Psoas muscle (tissue), 8 donors: ENCODE measurements at places on chromosomes 1 and 21. TPM values are rescaled to one million over a fixed set of nuclear protein-coding genes. Genes with fewer than 3 reads are reported as not detected.
A peak's percentile ranks its signal among the peaks of the same experiment; 100 is the strongest.

The OR2T11 gene
- not detected for polyA plus RNA-seq

DNA sequence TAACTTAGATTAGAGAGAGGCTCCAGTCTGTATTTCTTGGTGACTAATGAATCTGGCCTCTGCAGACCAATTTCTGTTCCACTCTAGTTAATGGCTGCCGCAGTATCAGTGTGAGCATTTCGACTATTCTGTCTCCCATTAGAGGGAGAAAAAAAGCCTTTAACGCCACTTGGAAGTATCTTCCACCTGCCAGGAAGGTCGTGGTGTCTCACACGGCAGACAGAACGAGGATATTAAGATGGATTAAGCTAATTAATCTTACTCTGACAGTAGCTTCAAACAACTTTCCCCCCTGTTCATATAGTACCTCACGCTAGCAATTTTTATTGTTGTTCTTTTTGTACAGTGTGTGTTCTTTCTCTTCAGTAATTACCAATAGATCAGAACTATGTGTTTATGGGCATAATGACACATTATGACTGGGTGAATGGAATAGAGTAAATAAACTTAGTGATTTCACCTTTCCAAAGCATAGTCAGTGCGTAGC is 153.8 kb downstream of the ADGRL2 start:
- DNase-seq, result no peak

- no peak for DNase-seq
Observed at GRCh38 chr1:34778381-34778780, 2.6 kb upstream of the GJB3 start.

The C1orf50 gene
- 6.2 TPM for polyA plus RNA-seq

GRCh38 chr1:227170361-227171166 is 147.7 kb downstream of the CDC42BPA start:
- DNase-seq, result no peak

DNA sequence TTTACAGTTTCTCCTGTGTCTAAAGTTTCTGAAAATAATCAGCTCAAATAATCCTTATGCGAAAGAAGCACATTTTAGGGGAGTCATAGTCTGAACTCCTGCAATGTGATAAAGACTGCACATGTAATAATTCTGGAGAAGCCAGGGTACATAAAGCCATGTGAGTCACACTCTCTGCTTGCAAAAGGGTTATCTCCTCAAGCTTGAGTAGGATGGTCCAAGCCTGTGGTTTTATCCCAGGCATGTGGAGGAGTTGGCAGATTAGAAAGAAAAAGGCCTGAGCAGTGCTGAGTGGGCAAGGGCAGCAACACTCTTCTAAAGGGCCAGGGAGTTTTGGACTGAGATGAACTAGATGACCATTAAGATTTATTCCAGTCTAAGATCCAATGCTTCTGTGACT is 220.4 kb downstream of the RHOU start:
- DNase-seq, result no peak

The RNF207 gene
- polyA plus RNA-seq, result 5.1 TPM

The ADGRL2 gene
- 5.1 TPM for polyA plus RNA-seq

- DNase-seq, result no peak
Observed at GRCh38 chr1:235632506-235633401, 16.8 kb downstream of the GNG4 start.

DNA sequence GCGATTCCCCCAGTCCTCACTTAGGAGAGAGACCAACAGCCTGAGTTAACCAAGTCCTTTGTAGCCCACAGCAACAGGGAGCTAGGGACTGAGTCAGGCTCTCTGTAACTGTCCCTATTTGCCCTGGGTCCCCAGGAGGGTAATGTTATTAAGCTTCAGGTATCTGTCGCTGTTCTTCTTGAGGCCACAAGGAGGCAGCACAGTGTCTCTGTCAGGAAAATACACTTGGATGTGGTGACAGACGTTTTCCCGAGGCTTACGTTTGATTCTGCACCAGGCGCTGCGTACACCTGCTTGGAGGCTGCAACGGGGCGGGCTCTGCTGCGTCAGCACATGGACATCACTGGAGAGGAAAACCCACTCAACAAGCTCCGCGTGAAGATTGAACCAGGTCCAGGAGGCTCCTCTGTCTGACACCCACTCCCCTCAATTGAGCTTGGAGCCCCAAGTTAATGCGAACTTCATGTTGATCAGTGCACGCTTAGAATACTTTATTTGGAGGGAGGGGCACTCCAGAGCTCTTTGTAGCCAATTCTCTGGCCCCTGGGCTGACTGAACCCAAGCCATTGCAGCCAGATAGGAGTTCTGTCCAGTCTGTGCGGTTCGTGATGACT is 10.7 kb upstream of the ELF3 start:
- no peak for DNase-seq

GRCh38 chr1:28087614-28088167 is 719 bp downstream of the EYA3 start:
- DNase-seq, result no peak

GRCh38 chr21:41435706-41436105 is 9.7 kb downstream of the MX1 start:
- DNase-seq, result no peak

The TLR5 gene
- 0.46 TPM for polyA plus RNA-seq

DNA sequence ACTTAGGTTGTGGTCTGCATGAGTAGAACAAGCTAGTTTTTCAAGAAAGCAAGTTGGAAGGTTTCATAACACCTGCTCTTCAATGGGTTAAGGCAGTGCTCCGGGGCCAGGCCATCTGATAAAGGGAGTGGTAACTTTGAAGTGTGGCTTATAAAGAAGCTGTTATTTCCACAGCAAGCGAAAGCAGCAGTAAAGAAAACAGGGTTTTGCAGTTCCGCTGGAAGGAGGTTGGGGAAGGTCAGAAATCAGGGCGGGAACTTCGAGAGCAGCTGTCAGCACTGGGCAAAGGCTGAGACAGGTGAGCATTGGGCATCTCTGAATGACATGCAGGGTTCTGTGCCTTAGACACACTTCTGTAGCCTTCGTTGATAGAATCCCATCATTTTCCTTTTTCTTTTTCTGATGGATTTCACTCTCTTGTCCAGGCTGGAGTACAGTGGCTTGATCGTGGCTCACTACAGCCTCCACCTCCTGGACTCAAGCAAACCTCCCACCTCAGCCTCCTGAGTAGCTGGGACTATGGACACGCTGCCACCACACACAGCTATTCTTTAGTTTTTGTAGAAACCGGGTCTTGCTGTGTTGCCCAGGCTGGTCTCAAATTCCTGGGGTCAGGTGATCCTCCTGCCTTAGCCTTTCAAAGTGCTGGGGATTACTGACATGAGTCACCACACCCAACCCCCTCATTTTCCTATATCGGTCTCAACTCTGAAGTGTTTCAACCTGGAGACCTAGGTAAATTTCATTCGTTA is 20.5 kb downstream of the TMEM51 start:
- DNase-seq, result no peak

The ZNF691 gene
- 7.4 TPM for polyA plus RNA-seq

The DEPDC1 gene
- polyA plus RNA-seq, result 0.08 TPM

DNA sequence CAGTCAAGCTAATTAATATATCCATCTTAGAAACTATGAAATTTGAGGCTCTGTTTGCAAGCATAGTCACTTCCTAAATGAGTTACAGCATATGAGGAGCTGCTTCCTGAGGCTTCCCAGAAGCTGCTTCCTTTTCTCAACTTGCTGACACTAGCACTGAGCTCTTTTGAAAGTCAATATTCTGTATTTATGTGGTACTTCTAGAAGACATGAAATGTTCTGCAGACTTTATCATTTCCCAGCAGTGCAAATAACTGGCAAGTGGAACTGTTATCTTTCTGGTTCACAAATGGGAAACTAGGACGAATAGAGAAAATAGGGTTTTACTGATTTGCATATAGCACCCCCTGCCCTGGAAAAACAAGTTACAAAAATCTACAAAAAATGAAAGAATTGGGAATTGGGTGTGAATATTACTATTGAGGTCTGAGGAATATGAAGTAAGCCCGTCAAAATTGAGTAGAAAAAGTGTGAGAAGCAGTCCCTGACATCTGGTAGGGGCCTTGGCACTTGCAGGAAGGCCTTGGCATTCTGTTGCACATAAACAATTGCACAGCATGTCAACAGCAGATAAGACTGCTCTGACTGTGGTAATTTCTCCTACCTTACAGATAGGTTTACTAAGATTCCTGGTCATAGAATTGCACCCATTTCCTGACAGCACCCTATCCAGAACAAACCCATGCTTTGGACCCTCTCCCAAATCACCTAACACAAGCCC is 7.1 kb downstream of the GIPC2 start:
- no peak for DNase-seq

The SLC44A5 gene
- 0.01 TPM for polyA plus RNA-seq

The CYP4A11 gene
- polyA plus RNA-seq, result not detected

DNA sequence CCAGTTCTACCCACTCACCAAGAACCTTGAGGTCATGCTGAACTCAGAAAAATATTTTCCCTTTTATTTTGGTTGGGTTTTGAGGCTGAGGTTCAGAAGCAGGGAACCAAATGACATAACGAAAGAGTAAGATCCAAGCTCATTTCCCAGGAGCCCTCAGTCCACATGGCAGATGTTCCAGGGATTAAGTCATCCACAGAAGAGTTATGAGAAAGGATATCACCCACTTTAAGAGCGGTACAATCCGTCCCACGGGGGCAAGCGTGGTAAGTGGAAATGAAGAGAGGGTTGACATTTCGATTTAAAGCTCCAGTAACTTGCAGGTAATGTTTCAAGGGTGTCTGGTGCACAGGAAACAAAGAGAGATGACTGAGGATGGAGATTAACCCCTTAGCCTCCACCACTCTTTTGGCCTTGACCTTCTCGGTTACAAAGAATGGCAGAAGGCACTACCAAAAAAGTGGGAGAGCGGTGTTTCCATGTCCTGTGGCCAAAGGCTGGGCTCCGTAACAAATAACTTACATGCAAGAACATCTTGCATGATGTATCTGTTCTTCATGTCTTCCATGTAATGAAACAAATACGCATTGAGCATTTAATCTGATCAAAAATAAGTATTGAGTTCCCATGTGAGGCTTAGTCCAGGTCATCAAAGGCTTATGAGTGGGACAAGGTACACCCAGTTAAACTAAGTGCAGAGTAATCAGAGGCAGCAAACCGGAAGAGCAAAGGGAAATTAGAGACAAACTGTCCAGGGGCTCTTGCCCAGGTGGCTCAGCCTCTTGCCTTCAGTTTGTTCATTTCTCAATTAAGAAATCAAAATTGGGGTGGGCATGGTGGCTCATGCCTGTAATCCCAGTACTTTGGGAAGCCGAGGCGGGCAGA is 241.4 kb downstream of the TOMM20 start:
- peak; percentile 81 for DNase-seq

GRCh38 chr1:71303617-71304041 is 222.8 kb upstream of the ZRANB2 start:
- no peak for DNase-seq

- DNase-seq, result no peak
Observed at GRCh38 chr1:196312739-196313138, 295.5 kb downstream of the KCNT2 start.

DNA sequence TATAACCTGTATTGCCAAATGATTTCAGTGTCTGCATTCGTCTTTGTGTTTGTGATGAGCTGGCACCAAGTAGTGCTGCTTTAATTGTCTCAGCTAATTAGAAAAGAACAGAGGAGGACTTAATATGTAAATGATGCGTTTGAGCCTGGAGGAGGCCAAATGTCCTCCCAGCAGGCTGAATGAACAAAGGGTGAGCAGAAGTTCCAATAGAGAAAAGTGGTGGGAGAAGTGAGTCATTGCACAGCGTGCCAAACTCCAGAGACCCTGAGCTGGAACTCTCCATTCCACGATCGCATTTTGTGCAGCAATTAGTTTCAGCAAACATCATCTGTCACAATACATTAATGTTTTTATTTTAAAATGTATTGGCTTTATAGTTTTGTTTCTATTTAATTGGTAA is 17.9 kb downstream of the ETV3L start:
- no peak for DNase-seq

GRCh38 chr1:236122176-236122575 is 20.2 kb upstream of the GPR137B start:
- DNase-seq, result no peak

The FAM167B gene
- 3.1 TPM for polyA plus RNA-seq

DNA sequence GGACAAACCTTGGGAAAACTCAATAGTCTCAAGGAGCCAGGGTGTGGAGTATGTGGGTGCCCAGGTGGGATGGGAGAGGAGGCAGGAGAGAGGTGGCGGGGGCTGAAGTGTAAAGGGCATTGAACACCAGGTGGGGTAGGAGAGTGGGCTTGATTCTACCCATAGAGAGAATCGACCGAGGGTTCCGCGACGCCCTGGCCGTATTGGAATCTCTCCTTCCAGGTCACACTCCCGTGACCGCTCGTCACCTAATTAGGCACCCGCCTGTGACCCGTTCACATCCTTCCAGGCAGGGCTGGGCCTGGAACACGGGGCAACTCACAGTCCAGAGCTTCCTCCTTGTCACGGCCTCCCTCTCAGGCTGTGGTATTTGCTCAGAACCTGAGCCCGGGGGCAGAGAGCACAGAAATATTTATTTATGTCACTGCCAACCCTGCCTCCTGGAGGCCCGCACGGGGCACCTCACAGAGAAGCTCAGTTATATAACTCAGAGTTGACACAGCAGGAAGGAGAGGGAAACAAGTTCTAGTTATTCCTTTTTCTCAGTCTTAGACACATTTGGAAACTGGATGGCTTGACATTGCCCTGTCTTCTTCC is 12.0 kb downstream of the NCMAP start:
- DNase-seq, result no peak

DNA sequence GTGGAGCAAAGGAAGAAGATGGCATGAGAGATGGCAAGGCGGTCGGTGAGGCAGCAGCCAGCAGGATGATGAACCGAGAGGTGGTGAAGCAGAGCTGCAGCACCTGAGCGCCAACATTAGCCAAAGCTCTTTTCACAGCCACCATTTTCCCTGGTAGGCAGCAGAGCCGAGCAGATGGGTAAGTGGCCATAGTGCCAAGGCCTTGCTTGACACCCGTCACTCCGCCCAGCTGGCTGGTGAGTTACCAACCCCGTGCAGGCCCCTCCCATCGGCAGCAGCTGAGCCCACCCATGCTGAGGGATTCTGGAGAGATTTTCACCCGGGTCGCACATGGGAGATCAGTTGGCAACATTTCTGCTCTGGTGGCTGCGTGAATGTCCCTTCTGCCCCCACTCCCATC is 647.7 kb downstream of the PTPRU start:
- DNase-seq, result no peak

GRCh38 chr1:16907870-16908758 is 12.3 kb downstream of the RNU1-2 start:
- no peak for DNase-seq

- peak; percentile 77 for DNase-seq
Observed at GRCh38 chr1:203351037-203351625, at the start of gene FMOD. FMOD (minus strand) TSS chr1:203351122; CDS start chr1:203348270, 2,852 bp downstream.

The TMCC2 gene
- polyA plus RNA-seq, result 0.66 TPM

- no peak for DNase-seq
Observed at GRCh38 chr1:80385650-80386049, 1379.1 kb upstream of the ADGRL4 start.

GRCh38 chr1:24413350-24414163 is at the start of gene STPG1:
STPG1 (minus strand) TSS chr1:24413782; CDS start chr1:24401388, 12,394 bp downstream.
- peak; percentile 68 for DNase-seq

- DNase-seq, result no peak
Observed at GRCh38 chr1:221594576-221594975, 147.3 kb downstream of the DUSP10 start.

DNA sequence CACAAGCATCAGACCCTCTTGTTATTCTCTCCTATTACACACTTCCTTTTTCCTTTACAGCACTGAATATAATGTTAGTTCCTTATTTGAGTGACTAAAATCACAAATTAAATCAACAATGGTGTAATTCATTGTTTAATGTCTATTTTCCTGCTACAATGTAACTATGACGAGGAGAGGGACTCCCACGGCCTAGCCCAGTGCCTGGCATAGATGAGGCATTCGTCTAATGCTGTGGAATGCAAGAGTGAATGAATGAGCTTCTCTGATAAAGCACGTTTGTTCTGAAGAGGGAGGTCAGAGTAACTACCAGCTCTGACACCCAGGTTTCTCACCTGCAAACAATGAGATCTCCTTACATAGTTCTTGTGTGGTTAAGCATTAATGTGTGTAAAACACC is 479.4 kb downstream of the OMA1 start:
- no peak for DNase-seq

The MPZ gene
- polyA plus RNA-seq, result 2.4 TPM

The PM20D1 gene
- polyA plus RNA-seq, result 0.23 TPM
